T1000 (cell line): ENCODE measurements at places on chromosomes 13 and 19.

- DNase-seq, result no peak
Measured at GRCh38 chr13:114143806-114144605, 11.6 kb upstream of the RASA3 start.

- no peak for DNase-seq
Measured at GRCh38 chr13:102933523-102933922, 87.7 kb downstream of the ERCC5 start.

DNA sequence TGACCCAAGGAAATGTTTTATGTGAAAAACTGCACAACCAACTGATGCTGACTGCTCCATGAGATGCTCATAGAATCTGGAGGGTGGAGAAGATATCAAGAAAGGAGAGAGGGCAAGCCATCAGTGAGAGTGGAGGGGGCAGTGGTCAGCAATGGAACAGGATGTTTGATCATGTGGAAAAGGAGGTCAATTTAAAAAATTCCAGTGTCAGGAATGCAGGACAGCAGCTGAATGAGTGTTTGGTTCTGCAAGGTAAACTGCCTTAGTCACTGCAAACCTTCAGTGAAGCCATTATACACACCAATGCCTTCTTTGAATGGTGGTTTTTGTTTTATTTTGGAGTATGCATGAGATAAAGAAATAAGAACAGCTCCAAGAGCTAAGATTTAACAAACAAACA is 121.5 kb downstream of the FGF14 start:
- DNase-seq, result no peak

- DNase-seq, result peak; percentile 56
Measured at GRCh38 chr19:29587518-29587986, 18.5 kb upstream of the POP4 start.

GRCh38 chr19:18711893-18712292 is 28.4 kb downstream of the CRTC1 start:
- DNase-seq, result no peak

- no peak for DNase-seq
Measured at GRCh38 chr13:20161951-20162300, 1.1 kb upstream of the GJA3 start.

GRCh38 chr13:76968041-76968440 is 19.7 kb downstream of the ACOD1 start:
- DNase-seq, result no peak

DNA sequence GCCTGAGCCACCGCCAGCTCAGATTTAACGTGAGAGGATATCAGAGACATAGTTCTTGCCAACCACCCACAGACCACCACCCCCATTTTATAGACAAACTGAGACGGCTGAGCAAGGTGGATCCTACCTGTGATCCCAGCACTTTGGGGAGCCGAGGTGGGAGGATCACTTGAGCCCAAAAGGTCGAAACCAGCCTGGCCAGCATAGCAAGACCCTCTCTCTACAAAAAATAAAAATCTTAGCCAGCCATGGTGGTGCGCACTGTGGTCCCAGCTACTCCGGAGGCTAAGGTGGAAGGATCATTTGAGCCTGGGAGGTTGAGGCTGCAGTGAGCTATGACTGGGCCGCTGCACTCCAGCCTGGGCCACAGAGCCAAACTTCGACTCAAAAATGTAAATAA is 30.6 kb upstream of the NDUFS7 start:
- no peak for DNase-seq

DNA sequence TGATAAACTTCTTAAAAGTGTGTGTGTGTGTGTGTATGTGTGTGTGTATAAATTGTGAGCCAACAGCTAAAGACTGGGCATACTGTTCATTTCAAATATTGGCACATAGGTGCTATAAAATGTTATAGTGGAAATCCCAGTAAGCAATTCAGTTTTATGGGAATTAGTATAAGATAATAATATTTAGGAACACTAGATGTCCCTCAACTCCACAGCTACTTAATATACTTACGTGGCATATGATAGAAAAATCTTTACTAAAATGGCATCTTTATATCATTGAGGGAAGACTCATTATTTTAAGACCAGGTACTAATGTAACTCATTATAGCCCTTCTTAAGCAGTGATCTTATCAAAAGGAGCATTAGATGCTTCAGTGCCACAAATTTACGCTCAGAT is 266.2 kb downstream of the MAB21L1 start:
- no peak for DNase-seq

DNA sequence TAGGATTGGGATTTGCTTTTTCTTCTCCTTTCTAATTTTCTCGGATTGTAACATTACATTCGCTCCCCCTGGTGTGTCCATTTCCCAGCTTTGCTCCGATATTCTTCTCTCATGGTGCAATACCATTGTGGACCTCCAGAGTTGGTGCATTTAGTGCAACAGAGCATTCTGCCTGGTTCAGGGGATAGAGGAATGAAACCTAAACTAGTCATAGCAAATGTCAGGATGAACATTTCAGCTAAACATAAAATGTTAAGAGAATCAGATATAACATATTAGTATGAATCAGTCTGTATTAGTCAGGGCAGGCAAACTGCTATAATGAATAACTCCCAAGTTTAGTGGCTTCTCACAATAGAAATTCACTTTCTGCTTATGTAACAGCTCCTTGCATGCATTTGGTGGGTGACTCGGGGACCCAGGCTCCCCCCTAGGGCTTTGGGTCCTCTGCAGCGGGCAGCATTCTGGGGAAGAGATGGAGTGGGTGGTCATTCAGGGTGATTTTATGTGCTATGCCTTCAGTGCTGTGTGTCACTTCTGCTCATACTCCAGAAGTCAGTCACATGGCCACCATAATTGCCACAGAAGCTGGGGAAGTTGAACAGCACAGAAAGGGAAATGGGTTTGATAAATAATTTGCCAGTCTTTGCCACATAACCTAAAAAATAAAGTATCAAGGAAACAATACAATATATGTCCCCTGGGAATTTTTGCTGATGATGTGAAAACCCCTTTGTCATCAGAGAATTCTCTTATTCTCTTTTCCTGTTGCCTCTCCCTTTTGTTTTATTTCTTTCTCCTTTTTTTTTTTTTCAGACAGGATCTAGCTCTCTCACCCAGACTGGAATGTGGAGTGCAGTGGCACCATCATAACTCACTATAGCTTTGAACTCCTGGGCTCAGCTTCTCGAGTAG is 111.0 kb downstream of the HSPH1 start:
- no peak for DNase-seq

- no peak for DNase-seq
Measured at GRCh38 chr19:31421082-31421481, 71.8 kb upstream of the TSHZ3 start.
